ENCODE measurements at places on chromosomes 5 and 9.

DNA sequence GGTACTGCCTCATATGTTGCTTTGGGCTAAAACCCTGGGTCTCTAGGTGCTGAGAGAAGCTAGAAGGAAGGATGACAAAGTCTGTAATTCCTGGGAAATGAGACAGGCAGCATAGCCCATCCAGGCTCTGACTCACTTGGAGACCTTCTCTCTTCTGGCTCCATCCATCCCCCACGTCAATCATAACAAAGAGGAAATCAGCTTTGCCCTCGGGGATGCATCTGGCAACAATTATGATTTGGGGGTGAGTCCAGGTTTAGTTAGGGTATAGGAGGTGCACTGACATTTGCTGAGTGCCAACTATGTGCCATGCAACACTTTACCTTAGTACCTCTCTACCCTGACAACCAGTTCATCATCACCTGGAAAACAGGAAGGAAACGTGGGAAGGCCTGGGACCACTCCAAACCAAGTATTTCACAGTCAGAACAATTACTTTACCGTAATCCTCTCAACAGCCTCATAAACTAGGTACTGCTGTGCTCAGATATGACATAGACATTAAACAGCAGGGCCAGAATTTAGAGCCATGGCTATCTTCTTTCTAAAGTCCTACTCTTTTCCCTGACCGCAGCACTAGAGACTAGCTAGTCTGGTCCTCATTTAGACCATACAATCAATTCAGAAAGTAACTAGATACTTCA lies 39.1 kb upstream of the GZMA start:
- DNase-seq: no peak

- no peak for DNase-seq
Observed at GRCh38 chr5:78690253-78690972, 41.8 kb upstream of the LHFPL2 start.

DNA sequence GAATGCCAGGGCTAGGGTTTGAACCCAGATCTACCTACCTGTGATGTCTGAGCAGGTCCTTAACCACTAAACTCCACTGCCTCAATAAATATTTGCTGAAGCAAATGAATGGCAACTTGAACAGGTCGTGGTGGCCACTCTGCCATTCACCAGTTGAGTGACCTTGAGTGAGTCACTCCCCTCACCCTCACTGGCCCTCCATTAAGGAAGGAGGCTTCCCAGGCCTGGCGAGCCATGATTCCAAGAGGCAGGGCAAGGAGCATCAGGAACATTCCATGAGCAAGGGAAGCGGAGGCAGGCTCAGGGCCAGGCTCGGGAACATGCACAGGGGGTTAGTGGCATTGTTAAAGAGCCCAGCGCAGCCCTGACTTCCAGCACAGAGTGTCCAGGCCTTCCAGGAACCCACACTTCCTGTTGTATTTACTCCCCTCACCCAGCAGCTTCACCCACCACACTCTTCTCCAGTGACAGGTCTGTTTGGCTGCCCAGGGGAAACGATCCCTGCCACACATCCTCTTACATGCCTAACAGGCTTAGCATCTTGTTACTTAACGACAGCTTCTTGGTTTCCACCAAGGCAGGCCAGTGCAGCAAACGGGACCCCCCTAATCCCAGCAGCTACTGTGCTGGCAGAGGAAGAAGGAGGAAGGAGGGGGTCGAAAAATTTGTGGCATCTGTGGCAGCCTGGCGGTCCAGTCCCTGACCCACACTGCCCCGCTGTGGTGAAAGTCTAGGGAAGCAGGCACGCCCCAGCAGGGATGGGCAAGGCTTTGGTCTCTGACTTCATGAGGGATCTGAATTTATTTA lies 43.7 kb upstream of the TTC1 start:
- DNase-seq: no peak

GRCh38 chr5:146047396-146047795 lies 58.0 kb downstream of the PLAC8L1 start:
- no peak for DNase-seq

DNA sequence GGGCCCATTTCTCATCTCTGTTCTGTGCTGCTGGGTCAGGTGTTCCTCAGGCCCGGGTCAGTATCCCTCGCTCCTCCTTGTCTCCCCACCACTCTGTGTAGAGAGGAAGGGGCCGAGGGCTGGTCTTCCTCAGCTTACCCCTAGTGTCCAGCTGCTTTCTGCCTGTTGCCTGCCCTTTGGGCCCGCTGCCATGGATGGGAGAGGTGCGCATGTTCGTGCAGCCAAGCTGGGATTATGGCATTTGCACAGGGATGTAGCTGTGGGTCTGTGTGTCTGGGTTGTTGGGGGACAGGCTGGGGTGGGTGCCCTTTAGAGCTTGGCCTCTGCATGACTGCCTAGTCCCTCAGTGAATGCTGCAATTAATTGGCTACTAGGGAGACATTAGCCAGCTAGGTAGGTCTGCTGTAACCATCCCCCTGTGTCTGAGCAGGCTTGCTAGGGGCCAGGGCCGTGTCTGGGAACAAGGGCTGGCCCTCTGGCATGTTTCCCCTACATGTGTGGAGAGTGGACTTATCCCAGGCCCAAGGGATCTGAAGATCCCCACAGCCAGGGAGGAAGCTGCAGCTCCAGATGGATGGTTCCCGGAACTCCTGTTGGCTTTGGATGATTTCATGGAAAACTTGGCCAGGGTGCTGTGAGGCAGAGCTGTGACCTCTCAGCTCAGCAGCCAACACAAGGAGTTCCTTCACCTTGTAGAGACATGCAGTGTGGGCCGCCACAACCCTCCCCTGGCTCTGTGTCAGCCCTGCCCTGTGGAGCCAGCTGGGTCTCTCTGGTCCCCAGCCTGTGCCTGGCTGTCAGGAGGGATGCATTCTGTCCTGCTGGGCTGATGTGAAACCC lies 161.9 kb downstream of the MACROH2A1 start:
- DNase-seq: no peak

- no peak for DNase-seq
Observed at GRCh38 chr9:83281306-83282255, 218.6 kb upstream of the RASEF start.

GRCh38 chr5:135020111-135020895 lies 13.7 kb downstream of the PITX1 start:
- DNase-seq: no peak

DNA sequence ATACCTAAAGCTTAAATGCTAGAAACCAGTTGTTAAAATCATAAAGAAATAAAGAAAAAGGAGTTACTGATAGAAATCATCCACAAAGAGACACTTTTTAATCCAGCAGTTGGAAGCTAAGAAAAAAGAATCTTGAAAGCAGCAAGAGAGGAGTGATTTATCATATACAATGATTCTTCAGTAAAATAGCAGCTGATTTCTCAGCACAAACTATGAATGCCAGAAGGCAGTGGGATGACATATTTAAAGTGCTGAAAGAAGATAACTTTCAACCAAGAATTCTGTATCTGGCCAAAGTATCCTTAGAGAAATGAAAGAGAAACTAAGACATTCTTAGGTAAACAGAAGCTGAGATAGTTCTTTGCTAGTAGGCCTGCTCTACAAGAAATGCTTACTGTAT lies 366.0 kb downstream of the HTR1A start:
- no peak for DNase-seq

- DNase-seq: no peak
Observed at GRCh38 chr9:33719581-33720374, 75.6 kb upstream of the PRSS3 start.

- DNase-seq: no peak
Observed at GRCh38 chr5:53416144-53416738, 64.2 kb upstream of the FST start.

DNA sequence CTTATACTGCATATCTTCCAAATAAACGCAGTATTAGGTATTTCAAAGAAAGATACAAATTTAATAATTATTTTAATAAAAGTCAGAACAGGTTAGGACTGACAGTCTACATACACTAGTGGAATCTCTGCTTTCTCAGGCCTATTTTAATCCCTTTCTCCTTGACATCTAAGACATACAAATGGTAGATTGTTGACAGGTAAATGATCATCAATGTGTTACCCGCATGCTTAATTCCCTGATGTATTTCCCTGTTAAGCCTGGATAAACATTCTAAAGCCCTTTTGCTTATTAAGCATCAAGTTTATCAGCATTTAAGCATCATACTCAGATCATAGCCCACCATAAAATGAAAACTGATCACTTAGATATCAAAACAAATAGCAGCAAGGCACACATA lies 576.7 kb downstream of the PTPRD start:
- DNase-seq: no peak

GRCh38 chr5:180494510-180495181 lies 467 bp downstream of the CNOT6 start:
- peak; percentile 24 for DNase-seq

GRCh38 chr9:38047301-38048251 lies 21.5 kb downstream of the SHB start:
- DNase-seq: no peak

GRCh38 chr5:135700731-135701130 lies 121.9 kb upstream of the CXCL14 start:
- no peak for DNase-seq

DNA sequence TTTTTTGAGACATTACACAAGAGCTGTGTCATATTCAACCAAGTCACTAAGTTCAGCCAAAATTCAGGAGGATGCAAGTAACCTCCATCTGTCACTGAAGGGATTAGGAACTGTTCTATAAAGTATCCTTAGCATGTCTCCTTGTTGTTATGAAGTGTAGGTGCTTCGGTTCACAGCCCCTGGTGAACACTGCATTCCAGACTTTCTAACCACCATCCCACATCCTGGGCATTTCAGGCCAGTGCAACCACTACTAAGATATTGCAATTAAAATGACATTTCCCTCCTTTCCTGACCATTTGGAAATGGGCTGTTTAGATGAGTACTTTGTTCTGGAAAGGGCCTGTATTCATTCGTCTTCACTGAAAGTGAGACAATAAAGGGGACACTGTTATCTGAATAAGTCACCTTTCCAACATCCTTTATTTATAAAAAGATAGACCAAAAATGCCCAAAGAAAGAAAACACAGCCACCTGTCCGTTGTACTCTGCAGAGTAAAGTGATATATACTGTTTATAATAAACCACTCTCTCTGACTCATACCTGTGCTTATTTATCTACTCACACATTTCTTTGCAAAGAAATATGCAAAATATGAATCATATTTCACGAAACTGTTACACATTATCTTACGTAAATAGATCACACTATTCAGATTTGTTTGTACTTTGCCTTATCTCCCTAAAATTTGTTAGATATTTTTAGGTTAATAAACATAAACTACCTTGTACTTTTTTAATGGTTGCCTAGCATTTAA lies 861.9 kb downstream of the CDH18 start:
- DNase-seq: no peak

DNA sequence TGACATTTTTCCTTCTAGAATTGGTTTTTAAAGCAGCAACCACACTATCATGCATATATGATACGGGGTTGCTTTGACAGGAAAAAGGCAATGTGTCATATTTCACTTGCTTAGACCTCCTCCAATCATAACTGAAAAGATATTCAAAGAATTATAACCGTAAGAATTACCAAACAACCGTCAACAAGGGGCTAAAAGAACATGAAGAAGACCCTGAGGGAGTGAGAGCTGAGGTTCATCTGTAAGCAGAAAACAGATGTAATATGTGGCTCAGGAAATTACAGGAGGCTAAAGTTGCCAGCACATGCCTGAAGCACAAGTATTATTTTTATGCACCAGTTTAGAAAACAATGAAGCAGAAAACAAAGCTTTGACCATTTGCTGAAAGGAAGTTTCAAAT lies 78.9 kb downstream of the APBA1 start:
- no peak for DNase-seq

DNA sequence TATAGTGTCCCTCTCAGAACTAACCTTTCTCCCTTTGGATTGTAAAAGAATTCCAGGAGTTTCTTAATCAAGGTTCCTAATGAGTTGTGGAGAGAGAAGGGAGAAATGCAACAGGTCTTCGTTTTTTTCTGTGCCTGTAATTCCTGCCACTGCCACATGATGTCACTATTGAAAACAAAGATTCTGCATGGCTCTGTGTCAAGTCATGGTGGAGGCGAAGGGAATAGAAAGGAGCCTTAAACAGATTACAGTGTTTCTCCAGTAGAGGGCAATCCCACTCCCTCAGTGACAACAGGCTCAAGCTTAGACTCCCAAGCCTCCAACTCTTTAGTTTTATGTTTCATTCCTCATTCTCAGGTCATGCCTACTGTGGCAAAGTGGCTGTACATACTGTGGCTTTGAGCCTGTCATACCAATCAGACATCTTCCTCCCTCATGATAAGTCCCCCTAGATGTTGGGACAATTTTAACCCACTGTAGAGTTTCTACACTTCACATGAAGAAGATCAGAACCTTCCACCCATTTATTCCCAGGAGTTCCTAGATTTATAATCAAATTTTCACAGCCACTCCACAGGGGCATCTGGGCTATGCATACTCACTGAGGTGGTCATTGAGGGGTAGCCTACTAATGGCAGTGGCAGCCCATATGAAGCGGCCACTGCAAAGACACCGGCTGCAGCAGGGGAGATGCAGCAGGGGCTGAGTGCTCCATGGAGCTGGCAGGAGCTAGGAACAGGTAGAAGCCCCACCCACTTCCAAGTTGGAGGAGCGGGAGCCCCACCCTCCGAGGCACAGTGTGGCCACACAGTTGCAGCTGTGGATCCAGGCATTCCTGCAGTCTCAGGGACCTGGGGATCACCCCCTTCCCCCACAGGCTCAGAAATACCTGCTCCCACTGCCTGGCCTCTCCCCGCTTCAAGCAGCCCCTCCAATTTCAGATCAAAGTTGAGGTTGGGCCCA lies 97.4 kb upstream of the TRIM32 start:
- no peak for DNase-seq

DNA sequence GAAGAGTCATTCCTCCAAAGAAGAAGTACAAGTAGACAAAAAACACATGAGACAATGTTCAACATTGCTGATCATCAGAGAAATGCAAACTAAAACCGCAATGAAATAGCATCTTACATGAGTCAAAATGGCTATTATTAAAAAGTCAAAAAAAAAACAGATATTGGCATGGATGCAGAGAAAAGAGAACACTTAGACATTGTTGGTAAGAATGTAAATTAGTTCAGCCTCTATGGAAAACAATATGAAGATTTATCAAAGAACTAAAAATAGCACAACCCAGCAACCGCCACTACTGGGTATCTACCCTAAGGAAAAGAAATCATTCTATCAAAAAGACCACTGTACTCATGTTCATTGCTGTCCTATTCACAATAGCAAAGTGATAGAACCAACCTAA lies 157.5 kb downstream of the CHSY3 start:
- no peak for DNase-seq

DNA sequence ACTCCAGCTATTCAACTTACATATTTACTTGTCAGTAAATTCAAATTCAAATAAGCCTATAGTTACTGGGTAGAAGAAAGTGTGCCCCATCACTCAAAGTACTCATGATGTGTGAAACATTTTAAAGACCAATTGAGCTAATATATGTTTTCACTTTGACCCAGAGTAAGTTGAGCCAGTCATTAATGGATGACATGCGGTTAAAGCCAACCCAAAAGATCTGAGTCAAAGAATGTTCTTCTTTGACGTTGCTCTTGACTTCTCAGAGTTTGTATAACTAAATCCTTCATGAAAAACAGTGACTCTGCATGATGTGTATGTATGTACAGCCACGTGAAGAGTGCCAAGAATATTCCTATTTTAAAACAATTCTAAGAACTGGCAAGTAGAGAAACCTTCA lies 237.4 kb downstream of the NR2F1-AS1 start:
- no peak for DNase-seq
